ENCODE measurements at places on chromosomes 16 and 17.
A peak's percentile ranks its signal among the peaks of the same experiment; 100 is the strongest.

- DNase-seq: peak; percentile 69
These were observed 2.9 kb upstream of the DEF8 start for GRCh38 chr16:89945654-89946053.

DNA sequence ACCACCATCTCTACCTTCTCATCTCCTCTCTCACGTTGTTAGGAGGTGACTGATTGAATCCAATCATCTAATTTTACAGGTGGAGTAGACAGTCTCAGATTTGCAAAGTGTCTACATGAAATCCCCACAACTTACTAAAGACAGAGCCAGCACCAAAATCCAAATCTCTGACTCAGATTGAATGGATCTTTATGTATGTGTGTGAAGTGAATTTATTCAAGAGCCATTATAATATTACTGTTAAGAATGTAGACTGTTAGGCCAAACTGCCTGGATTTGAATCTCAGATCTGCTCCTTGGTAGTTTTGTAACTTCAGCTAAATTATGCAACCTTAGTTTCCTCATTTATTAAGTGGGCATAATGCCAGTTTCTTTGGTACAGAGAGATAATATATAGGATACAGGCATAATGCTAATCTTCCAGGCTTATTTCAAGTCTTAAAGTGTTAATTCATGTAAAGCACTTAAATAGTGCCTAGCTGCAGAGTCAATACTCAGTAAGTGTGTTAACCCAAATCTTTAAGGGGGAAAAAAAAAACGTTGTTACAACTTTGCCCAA, 12.7 kb downstream of the CNEP1R1 start:
- no peak for DNase-seq

- peak; percentile 75 for DNase-seq
These were observed 14.6 kb upstream of the CNGB1 start for GRCh38 chr16:57985204-57986181.

GRCh38 chr16:9837481-9837880, 344.7 kb downstream of the GRIN2A start:
- DNase-seq: no peak

- DNase-seq: peak; percentile 90
These were observed 794 bp downstream of the TMEM235 start for GRCh38 chr17:78231991-78232858.

- no peak for DNase-seq
These were observed 20.1 kb upstream of the DLX3 start for GRCh38 chr17:50015146-50015545.

DNA sequence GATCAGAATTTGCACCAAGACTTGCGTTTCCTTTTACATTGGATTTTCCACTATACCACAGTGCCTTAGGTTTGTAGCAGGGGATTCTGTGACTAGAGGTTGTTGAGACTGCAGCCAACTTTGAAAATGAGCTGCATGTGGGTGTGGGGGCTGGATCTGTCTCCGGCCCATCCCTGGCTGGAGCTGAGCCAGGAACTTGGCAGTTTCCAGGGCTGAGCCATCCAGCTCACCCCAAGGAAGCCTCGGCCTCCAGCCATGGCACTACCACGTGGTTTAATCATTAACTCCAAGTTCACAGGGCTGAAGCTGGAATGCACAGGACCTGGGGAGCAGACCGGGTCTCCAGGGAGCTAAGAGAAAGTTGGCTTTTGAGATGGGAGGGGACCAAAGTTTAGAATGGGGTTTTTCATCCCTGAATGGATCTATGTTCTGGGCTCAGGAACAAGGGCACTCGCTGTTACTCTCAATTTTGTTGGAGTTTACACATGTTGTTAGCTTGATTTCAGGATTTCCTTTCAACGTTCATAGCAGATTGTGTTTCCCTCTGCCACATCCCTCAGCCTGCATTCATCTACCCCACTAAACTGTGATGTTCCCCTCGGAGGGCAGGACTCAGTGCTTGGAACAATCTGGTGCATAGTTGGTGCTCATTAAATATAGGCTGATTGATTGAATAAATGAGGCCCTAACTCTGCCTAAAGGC, 42.3 kb upstream of the HNF1B start:
- peak; percentile 53 for DNase-seq

GRCh38 chr16:67456391-67457081, 24.4 kb downstream of the ATP6V0D1 start:
- peak; percentile 72 for DNase-seq

DNA sequence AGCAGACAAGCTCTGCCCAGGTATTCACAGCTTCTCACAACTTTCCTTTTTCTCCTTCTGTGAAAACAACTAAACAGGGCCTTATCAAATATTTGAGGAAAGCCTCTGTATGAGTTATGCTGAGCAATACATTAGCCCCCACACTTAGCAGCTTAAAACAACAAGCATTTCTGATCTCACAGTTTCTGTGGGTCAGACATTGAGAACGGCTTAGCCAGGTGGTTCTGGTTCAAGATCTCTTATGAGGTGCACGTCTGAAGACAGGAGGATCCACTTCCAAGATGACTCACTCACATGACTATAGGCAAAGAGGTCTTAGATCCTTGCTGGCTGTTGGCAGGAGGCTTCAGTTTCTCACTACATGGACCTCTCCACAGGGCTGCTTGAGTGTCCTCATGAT, 181.4 kb upstream of the WSCD1 start:
- peak; percentile 23 for DNase-seq

GRCh38 chr16:65004570-65004969, 117.3 kb downstream of the CDH11 start:
- DNase-seq: no peak

- peak; percentile 80 for DNase-seq
These were observed 925 bp downstream of the ZNF689 start for GRCh38 chr16:30609002-30609925.

GRCh38 chr16:25812215-25812614, 120.5 kb downstream of the HS3ST4 start:
- no peak for DNase-seq

- DNase-seq: no peak
These were observed 51.2 kb downstream of the PLD6 start for GRCh38 chr17:17154981-17155380.

- no peak for DNase-seq
These were observed 9.8 kb upstream of the CTCF start for GRCh38 chr16:67552476-67552875.
